Activated gamma-delta T cell (primary cell): ENCODE measurements at places on chromosomes 4 and X.
A peak's percentile ranks its signal among the peaks of the same experiment; 100 is the strongest.

DNA sequence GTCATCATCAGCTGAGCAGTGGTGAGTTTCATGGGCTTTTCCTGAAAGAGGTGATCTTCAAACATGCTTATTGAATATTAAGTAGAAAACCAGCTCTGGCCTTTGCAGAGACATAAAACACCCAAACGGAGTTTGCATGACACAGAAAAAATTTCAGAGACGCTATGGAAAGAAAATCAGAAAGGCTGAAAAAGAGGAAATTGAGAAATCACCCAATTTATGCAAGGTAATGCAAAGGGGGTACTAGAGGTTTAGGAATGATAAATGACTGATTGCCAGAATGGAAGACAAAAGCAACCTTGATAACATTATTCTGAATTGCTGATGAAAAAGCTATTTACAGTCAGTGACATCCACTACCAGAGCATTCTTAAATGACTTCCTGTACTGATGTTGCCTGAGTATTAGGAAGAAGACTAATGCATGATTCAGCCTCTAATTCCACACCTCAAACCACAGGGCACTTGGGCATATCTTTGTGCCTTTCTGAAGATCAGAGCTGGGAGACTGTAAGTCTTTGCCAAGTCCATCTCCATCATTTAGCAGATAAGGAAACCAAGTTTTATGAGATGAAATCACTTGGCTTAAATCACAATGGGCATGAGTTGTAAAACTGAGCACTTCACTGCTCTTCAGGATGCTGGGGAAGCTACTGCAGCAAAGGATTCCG is 565.7 kb downstream of the PPARGC1A start:
- DNase-seq = no peak

- no peak for DNase-seq
These were observed 68.1 kb downstream of the DRD5 start for GRCh38 chr4:9849538-9849920.

GRCh38 chr4:106687026-106687425 is 318.4 kb upstream of the GIMD1 start:
- DNase-seq = no peak

DNA sequence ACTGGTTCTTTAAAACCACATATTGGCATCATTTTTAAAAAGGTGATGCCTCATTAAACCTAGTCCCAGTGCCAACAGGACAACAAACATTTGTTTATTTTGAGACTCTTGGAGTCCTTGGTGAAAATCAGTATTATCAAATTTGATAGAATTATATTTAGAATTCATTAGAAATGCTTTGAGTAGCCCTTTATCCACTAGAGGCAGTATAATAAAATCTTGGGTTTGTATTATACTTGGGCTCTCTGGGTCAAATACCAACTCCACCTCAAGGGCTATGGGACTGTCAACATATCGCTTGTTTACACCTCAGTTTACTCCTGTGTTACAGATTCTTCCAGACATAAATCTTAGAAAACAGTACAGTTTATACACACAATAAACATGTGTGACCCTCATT is 335.7 kb upstream of the FSTL5 start:
- DNase-seq = no peak

- no peak for DNase-seq
These were observed 12.0 kb upstream of the CD38 start for GRCh38 chr4:15765910-15766697.

- DNase-seq = no peak
These were observed 34.4 kb upstream of the EFNB1 start for GRCh38 chrX:68794461-68794860.

DNA sequence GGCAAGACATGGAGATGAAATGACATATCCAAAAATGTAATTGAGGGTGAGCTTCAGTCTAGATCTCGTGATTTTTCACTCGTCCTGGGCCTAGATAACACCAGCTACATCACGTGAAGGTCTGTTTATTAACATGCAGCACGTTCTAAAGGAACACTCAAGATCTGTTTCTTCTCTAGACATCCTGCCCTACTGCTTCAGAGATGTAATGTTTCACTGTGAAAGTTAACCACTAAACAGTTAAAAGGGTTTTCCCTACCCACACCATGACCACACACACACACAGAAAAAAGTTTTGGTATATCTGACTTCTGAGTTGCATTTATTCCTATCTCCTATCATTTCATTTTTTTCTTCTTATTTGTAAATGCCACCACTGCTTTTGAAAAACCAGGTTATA is 52.3 kb upstream of the SMIM31 start:
- DNase-seq = no peak

DNA sequence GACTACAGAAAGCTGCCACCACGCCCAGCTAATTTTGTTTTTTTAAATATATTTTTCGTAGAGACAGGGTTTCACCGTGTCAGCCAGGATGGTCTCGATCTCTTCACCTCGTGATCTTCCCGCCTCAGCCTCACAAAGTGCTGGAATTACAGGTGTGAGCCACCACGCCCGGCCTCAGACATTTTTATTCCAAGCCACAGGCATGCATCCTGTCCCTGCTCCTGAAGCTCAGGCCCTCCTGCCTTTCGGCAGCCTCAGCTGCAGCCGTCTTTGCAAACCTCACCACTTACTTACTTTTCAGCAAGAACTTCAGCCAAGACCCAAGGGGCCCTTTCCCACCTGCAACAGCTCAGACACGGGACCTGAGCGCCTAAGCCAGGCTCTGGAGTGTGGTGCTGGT is 26.0 kb downstream of the FAM53A start:
- no peak for DNase-seq

DNA sequence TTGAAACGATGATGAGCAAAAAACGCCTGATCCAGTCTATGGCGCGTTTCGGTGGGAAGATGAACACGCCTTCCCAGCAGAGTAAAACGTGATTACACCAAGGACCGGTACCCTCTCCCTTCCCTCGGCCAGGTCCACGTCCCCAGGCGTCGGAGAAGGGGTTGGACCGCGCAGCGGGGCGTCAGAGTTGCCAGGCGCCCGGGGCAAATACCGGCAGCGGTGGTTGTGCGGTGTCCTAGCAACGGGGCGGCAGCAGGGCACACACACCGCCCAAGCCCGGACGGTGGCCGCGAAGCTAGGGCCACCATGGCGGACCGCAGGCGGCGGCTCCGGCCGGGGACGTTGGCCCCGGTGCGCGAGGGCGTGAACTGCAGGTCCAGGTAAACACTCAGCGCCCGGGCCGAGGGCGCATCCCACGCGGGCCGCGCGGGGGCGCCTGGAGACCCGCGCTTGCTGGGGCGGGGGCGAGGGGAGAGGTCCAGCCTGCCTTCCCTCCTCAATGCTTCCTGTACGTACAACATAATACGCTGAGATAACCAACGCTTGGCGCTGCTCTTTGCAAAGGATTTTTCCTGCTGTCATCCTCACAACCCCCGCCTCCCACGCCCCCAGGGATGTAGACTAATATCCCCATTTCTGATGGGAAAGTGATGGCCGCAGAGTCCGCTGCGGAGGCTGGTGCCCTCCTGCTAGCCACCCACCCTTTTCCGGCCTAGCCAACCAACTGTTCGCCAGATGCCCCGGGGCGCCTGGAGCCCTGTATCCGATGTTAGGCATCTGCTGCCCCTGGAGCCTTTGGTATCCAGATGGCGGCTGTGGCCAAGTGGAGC is at the start of gene FAM47E:
TSS of gene FAM47E (plus strand) at position 281 of the 830 bp plus-strand sequence. CDS start at position 307, 26 bp downstream.
- peak; percentile 17 for DNase-seq

GRCh38 chr4:138235419-138235952 is 6.7 kb downstream of the SLC7A11 start:
- no peak for DNase-seq

- no peak for DNase-seq
These were observed 36.7 kb upstream of the HMX1 start for GRCh38 chr4:8908206-8908893.

GRCh38 chrX:111719426-111720210 is 38.6 kb downstream of the ALG13 start:
- no peak for DNase-seq

GRCh38 chr4:185700048-185700447 is 111.9 kb downstream of the SORBS2 start:
- no peak for DNase-seq

GRCh38 chr4:98602270-98602669 is 56.1 kb downstream of the TSPAN5 start:
- no peak for DNase-seq

DNA sequence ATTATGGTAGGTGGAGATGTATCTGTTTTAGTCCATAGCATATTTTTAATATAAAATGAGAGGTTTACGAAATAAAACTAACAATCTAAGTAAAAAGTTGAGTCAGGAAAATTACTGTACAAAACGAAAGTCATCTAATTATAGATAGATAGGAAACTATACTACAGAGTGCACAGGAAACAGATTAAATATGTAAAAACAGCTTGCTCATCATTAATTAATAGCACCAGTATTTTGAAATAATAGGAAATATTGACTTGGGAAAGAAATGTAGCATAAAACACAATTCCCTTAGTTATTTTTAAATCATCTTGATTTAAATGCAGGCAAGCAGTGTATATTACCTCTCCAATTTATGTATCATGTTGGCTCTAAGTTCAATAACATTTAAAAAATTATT is 227.9 kb downstream of the GPM6A start:
- no peak for DNase-seq

DNA sequence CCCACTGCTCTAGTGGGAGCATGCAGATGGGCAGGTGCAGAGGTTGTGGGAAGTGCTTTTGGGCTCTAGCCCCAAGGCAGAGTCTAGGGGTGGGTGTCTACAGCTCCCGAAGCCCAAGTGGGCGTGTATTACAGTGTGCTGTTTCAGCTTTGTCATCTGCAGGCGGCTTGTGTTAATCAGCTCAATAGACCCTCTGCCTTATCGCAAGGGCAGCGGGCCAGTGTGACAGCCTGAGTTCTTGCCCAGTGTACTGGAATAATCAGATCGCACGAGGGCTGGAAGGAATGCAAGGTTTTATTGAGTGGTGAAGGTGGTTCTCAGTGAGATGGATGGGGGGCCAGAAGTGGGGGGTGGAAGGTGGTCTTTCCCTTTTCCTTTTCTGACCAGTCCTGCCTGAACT is 529.4 kb upstream of the AMOT start:
- DNase-seq = no peak

GRCh38 chr4:47640911-47641310 is 155.8 kb downstream of the ATP10D start:
- no peak for DNase-seq

DNA sequence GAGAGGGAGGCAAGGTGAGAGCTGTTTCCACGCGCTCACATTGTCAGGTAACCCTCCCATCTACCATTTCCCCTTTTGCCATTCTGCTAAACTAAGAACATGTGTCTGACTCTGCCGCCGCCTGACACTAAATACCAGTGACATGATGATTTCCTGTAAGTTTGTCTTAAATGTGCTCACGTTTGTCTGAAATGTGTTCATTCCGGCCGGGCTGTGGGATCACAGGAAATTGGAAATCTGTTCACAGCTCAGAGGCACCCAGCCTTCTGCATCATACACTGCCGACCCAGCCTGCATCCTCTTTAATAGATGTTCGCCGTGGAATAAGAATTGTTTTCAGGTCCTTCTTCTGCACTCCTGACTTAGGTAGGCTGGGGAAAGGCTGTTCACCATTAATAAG is 336.2 kb upstream of the PPARGC1A start:
- no peak for DNase-seq

- DNase-seq = no peak
These were observed 36.6 kb upstream of the UGT2A1 start for GRCh38 chr4:69689599-69689998.

DNA sequence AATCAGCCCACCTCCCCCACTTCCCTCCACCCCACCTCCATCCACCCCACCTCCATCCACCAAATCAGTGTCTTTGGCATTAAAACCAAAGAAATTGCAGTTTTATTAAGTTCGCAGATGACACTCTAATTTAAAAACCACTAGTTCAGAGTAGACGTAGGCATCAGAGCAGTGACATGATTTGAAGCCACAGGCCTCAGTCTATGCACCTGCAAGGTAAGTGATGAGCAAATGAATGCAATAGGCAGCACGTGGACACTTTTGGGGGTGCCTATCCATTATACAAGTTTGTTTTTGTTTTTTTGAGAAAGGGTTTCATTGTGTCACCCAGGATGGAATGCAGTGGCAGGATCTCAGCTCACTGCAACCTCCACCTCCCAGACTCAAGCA is 88.0 kb upstream of the TRIM2 start:
- DNase-seq = no peak

DNA sequence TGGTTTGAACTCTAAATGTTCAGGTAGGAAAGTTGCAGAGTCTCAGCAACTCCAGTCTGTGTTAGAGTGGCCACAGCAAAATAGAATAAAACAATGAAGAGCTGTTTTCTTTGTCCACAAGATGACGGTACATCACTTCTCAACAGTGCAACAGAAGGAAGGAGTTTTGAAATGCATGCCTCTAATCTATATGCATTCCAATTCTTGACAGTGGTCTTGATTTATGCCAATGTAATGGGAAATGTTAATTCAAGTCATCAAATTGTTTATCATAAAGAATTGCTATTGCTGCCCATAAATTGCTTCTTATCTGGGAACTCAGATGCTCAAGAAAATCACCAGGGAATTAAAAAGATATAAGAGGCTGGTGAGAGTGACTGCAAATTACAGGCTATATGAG is 195.5 kb upstream of the PRPS2 start:
- no peak for DNase-seq

DNA sequence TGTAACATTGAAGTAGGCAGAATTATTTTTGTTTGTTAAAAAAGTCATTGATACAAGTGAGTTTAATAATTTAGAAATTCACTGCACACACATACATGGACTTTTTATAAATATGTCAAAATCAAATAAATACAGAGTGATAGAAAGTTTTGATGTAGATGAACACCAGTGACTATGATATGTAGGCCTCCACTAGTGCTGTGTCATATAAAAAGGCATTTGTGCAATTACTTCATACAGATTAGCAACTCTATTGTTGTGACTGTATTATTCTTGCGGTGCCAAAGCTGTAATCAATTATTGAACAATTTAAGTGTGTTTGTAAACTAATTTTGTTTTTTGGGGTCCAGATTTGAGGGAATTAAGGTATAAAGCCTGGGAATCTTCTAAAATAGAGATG is 366.2 kb upstream of the PITX2 start:
- no peak for DNase-seq

DNA sequence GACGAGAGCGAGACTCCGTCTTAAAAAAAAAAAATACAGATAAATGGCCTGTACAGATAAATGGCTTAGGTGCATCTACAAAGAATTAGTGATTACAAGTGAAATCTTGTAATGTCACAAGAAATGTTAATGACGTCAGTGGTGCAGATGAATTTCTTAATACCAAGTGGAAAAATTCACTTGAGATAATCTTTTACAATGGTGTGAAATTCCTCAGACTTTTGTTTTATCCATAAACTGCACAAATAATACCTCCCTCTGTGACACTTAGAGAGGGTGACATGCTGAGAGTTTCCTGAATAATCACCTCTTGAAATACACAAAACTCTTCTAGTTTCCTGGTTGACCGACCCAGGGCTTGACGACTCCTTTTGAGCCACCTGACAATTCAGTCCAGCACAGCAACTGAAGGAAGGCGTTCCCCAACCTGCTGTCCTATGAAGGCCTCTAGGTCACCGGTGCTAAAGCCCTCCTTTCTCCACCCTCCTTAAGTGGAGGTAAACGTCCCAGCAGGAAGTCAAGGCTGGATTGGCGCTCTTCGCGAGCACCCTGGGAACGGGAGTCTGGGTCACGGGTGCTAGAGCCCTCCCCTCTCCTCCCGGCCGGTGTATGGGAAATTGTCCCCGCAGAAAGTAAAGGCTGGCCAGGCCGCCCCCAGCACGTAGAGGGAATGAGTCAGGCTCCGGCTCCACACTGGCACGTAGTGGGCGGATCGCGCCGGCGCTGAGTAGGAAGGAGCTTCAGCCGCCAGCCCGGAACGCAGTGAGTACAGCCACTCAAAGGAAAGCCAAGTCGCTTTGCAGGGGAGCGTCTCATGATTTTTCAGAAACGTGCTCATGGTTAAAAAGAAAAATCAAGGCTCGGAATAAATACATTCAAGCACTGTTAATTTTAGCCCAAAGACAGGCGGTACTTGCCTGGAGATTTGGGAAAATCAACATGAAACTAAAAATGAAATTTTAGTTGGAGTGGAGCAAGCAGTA is at the start of gene TMEM144:
TSS of gene TMEM144 (plus strand) at position 662 of the 983 bp plus-strand sequence. CDS start 2,182 bp downstream, outside the sequence.
- peak; percentile 8 for DNase-seq
